Sigmoid colon (tissue), 7 donors: ENCODE measurements at places on chromosomes 3 and 15.
A peak's percentile ranks its signal among the peaks of the same experiment; 100 is the strongest.

GRCh38 chr15:75640483-75641178 is 607 bp upstream of the IMP3 start:
- DNase-seq, result no peak

DNA sequence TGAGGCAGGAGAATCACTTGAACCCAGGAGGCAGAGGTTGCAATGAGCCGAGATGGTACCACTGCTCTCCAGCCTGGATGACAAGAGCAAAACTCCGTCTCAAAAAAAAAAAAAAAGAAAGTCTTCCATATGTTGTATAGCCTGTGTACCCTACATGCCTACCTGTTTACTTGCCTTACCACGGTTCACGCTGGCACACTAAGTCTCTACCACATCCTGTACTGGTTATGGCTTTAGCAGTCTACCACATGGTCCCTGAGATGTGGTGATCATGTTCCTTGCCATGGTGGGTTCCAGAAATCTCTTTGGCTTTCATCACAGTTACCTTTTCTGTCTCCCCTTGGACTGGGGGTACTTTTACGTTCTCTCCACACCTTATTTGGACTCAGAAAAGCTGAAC is 63.8 kb upstream of the TBC1D5 start:
- no peak for DNase-seq

DNA sequence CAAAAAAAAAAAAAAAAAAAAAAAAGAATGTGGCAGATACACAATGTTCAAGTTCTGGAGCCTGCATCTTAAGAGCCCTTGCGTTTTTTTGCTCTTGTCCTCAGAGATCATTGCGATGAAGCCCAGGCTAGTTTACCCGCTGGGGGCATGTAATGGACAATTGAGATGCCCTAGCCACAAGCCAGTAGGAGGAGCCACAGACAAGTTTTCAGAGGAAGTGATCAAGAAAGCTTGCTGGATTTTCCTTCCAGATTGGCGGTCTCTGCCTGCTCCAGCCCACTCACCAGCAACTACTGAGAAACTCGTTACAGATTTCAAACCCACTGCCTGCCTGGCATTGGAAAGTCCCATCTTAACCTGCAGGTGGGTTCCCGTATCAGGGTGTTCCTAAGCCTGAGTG is 192.1 kb upstream of the EOMES start:
- no peak for DNase-seq

DNA sequence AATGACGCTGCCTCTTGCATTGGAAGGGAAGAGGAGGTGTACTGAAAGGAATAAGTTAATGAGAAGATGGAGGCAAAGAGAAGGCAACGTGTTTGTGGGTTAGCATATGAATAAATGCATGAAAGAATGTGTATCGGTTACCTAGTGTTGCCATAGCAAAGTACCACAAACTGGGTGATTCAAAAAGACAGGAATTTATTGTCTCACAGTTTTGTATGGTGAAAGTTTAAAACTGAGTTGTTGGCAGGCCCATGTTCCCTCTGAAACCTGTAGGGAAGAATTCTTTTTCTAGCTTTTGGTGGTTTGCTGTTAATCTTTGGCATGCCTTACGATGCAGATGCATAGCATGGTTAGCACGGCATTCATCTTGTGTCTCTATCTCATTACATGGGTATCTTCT is 729.9 kb downstream of the MECOM start:
- no peak for DNase-seq

DNA sequence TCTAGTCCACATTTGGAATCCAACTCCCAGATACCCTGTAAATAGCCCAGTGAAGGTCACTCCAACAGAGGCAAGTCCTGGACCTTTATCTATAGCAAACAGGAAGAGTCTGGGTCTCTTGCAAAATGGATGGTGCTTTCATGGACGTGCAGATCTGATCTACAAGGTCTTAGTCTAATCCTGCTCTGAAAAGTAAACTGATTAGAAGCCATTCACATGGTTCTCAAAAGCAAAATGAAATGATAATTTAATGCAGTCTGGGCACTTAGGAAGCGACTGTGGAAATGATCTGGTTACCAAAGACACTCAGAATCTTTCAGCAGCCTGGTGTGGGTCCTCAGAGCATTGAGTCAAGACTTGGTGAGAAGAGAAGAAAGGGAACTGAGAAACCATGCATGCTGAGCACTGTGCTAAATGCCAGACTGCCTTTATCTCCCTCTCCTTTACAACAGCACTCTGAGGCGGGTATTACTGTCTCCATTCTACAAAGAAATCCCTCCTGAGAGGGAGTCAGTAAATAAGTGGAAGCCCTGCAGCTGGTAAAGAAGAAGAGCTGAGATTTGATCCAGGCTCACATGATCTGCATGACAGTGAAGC is 29.0 kb downstream of the AQP9 start:
- no peak for DNase-seq

GRCh38 chr3:33035596-33035995 is 61.4 kb downstream of the GLB1 start:
- no peak for DNase-seq

- no peak for DNase-seq
These were observed 698 bp downstream of the GRM7 start for GRCh38 chr3:6861625-6862000.

DNA sequence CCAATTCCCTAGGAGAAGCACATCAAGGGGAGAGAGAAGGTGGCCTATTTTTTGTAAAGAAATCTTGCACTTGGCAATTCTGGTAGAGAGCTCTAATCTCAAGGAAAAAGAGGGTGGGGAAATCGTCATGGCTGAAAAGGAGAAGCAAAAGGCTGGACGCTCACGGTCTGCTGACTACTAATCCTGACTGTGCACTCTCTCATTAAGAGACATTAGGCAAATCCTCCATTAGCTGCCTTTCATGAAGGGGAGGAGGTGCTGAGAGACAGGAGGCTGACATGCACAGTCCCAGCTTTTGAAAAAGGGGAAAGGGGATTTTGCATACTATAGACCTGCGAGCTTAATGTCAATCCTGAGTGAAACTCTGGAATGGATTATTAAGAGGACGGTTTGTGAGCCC is 170.0 kb downstream of the NR2F2 start:
- no peak for DNase-seq

- DNase-seq, result no peak
These were observed 82.1 kb downstream of the SMAD6 start for GRCh38 chr15:66784174-66784573.

- DNase-seq, result peak; percentile 18
These were observed 93.0 kb downstream of the AAGAB start for GRCh38 chr15:67161412-67161811.

DNA sequence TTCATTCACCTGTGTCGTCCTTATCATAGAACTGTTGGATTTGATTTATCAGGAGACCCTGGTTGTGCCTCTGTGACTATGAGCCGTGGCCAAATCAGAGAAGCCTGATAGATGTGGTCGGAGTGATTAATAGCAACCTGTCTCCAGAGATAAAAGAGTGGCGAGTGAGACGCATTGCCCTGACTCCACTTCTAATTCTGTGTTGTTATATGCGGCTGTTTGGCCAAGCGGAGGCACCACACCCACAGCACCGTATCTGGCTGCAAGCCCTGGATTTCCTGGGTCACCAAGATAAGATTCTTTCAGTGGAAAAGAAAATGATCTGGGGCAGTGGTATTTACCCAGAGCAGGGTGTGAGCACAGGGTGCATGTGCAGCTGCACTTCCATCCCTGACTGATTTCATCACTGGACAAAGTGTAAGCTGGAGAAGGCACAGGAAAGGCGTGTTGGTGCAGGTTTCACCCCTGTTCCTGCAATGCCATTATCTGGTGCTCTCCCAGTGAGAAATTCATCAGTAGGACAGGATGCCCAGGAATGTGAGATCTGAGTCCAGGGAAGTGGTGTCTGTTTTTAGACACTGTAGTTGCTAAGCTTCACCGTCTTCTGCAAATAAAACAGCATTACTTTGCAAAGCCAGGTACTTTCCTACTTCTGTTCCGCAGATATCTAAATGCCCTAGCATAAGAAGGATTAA is 84.6 kb downstream of the CD47 start:
- no peak for DNase-seq

DNA sequence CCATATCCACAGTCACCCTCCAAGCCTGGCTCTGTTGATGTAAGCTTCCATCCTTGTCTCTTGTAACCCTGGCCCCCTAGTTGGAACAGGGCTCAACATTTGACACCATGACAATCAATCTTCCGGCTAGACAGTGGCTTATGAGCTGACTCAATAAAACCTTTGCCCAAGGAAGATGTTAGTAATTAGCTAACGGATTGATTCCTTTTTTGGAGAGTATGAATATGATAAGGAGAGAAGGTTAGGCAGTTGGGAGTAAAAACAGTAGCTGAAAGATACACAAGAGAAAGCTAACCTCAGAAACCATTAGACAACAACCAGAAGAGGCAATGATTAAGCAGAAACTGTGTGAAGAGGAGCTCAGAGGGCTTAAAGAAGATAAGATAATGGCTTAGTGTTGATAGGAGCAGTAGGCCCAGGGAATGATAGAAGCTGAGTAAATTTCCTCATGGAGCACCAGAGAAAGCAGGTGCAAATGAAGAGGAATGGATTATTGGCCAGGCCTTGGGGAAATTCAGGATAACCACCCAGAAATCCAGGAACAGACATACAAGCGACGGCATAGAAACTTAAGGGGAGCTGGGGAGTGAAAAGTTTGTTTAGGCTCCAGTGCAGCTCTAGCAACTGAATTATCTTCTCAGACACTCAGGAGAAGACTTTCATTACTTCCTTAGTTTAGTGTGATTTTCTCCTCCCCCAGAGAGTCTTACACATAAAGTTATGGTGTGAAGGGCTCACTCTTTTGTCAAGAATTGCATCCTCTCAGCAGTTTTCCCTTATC is 7.8 kb upstream of the RFX7 start:
- no peak for DNase-seq

GRCh38 chr3:184543256-184543655 is 18.3 kb upstream of the EPHB3 start:
- peak; percentile 37 for DNase-seq

- no peak for DNase-seq
These were observed 4.3 kb upstream of the OR5H6 start for GRCh38 chr3:98259707-98260106.

- peak; percentile 91 for DNase-seq
These were observed 44.9 kb downstream of the LPP start for GRCh38 chr3:188198760-188199327.

- no peak for DNase-seq
These were observed 29.9 kb downstream of the ATP13A5 start for GRCh38 chr3:193348686-193349085.

DNA sequence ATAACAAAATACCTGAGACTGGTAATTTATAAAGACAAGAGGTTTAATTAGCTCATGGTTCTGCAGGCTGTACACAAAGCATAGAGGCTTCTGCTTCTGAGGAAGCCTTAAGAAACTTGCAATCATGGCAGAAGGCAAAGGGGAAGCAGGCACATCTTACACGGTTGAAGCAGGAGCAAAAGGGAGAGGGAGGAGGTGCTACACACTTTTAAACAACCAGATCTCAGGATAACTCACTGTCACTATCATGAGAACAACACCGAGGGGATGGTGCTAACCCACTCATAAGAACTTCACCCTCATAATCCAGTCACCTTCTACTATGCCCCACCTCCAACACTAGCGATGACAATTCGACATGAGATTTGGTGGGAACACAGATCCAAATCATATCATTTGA is 54.4 kb downstream of the ATP8B4 start:
- no peak for DNase-seq

GRCh38 chr3:156606729-156607128 is 51.8 kb upstream of the SSR3 start:
- DNase-seq, result no peak

GRCh38 chr3:52147804-52148203 is 6.4 kb downstream of the POC1A start:
- no peak for DNase-seq

- no peak for DNase-seq
These were observed 54.1 kb upstream of the TAMM41 start for GRCh38 chr3:11900824-11901223.

GRCh38 chr15:90560229-90560776 is 30.6 kb downstream of the CRTC3 start:
- DNase-seq, result peak; percentile 89

DNA sequence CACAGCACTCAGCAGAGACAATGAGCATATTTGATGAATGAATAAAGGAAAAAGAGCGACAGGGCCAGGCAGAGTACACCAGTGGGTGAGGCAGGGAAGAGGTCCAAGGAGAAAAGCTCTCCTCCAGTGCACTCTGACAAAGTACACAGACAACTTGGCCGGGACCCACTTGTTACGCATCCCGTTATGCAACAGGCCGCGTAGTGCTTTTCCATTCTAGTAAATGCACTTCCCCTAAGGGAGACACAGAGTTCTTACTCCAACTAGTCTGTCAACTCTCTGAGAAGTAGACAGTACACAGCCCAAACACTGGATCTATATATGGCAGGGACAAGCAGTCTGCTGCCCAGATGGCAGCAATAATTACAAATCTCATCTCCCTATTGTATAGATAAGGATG is 18.5 kb downstream of the LARP6 start:
- DNase-seq, result peak; percentile 88

GRCh38 chr3:191119415-191120295 is 79.4 kb upstream of the OSTN start:
- DNase-seq, result no peak

DNA sequence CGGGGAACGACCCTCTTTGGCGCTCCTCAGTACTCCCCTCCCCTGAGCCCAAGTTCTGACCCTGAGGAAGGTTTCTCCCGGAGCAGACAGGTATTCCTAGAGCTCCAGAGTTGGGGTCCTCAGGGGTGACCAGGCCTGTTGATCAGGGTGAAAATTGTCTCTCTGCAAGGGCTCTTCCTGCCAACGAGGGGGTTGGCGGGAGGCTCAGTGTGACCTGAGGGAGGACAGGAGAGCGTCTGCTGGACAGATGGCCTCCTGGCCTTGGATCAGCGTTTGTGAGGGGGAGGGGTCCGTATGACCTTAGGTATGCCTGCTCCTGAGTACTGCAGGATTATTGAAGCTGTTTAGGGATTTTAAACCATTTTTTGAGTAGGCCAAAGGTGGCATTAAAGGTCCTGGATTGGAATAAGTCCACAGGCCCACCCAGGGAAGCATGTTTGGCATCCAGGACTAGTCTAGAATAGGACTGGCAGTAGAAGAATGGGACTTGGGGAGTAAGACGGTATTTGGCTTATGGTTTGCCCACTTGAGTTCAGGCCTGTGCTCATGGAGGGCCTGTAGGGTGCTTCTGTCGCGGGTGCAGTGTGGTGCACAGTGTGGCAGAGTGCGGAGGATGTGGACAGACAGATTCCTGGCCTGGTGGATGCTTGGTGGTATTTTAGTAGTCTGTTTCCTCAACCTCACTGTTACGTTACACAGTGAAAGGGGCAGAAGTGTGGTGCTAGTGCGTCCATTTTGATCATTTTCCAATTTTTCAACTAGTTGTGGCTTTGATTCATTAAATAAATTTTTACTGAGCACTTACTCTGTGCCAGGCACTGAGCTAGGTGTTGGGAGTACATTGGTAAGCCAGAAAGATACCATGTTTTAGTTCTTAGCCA is 959 bp downstream of the ZNF592 start:
- peak; percentile 70 for DNase-seq
